ENCODE measurements at places on chromosomes 5 and 9.

DNA sequence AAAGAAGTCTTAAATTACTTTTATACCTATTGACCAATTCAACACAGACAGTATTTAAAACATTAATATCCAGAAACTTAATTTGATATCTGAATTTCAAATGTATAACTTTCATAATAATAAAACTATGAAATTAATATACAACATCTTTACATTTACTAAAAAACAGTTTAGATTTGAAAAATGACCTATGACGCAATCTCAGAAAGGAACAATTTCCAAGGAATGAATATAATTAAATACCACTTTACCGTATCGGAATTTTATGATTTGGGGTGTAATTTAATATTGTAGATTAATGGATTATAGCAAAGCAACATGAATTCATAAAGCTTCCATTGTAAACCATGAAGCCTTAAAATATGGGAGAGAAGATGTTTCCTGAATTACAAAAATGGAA lies 321.5 kb upstream of the TRPM3 start:
- H3K27ac ChIP-seq, result no peak overlapping the region
- ATAC-seq, result no peak
- H3K27me3 ChIP-seq, result peaks cover 30% of the 10 kb centered on the region
- no peaks in the 10 kb centered on the region for H3K4me1 ChIP-seq

GRCh38 chr9:22537721-22538120 lies 91.1 kb downstream of the DMRTA1 start:
- no peak overlapping the region for H3K27ac ChIP-seq
- no peaks in the 10 kb centered on the region for H3K36me3 ChIP-seq
- no peaks in the 10 kb centered on the region for H3K27me3 ChIP-seq
- no peak overlapping the region for H3K4me3 ChIP-seq

DNA sequence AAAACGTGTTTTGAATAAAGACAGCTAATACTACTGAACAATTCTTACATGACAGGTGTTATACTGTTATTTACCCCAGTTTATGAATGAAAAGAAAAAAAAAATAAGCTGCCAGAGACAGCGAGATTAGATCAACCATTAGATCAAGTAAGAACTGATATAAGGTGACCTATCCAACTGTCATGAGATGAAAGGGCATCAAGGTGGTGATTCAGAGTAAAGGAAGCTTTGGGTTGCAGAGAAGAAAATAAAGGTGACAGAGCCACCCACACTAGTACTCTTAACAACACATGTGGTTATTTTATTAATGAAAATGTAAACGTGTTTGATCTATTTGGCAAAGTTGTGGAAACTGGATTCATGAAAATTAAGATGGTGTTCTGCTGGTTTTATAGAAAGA lies 435.2 kb downstream of the GABRG2 start:
- no peak overlapping the region for H3K4me3 ChIP-seq
- no peaks in the 10 kb centered on the region for H3K4me1 ChIP-seq
- ATAC-seq, result no peak
- no peaks in the 10 kb centered on the region for H3K36me3 ChIP-seq
- no peak overlapping the region for H3K27ac ChIP-seq

DNA sequence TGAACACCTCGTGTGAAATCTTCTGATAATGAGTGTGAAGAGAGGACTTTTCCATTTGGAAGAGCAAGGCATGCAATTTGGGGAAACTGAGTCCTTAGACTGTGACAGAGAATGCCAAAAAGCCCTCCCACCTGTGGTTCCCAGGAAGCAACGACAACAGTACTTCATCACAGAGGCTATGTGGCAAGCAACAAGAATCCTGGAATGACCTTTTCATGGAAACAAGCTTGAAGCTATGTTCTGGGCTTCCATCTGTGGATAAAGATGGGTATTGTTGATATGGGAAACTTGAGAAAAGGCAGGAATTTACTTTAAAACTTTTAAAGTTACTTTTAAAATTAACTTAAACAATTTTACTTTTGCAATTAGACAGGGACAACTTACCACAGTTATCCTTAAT lies 131.2 kb upstream of the ANKH start:
- H3K4me3 ChIP-seq, result no peak overlapping the region
- peaks cover 3% of the 10 kb centered on the region for H3K27me3 ChIP-seq
- no peaks in the 10 kb centered on the region for H3K36me3 ChIP-seq

DNA sequence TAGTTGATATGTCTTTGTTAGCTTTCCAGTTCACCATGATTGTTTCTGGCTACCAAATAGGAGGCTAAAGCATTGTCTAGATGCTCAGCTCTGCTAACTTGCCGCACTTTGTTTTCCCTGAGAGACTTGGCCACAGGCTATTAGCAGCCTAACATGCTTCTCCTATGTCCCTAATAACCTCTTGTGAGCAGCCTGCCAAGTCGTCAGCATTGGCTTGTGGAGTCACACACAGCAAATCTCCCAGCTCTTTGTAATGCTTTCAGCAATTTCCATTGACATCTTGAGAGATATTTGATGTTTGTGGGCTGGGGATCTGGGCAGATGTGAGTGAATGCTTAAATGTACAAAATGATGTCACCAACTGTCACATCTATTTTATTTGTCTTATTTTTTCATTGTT lies 346.9 kb downstream of the KDM4C start:
- no peak overlapping the region for H3K4me3 ChIP-seq
- H3K4me1 ChIP-seq, result peaks cover 4% of the 10 kb centered on the region
- peaks cover 76% of the 10 kb centered on the region for H3K36me3 ChIP-seq
- no peak overlapping the region for H3K27ac ChIP-seq

DNA sequence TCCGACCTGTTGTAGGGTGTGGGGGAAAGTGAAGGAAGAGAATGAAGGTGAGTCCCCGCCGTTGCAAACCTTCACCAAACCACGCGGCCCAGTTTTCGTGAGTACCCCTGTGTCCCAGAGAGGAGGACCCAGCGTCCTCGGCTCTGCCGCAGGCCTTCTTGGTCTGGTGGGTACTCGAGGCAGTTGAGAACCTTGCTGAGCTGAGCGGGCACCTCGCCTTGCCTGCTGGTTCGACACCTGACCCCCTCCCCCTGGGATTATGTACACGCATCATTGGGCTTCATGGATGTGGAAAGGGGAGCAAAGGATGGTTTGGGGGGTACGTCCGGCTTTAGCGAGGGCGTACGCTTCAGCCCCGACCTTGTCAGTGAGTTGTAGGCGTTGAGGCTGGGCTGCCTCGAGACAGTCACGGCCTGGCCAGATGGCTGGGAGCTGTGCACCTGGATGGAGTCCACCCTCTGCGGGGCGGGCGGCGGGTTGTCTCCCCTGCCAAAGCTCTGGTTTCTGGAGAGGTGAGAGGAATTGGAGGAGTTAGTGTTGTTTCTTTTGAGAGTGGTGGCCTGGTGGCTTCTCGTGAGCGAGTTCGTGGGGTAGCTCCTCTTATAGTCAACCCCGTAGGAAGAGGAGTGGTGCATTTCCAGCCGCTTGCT lies 128.1 kb downstream of the SEMA6A start:
- no peaks in the 10 kb centered on the region for H3K27me3 ChIP-seq
- H3K36me3 ChIP-seq, result peaks cover 31% of the 10 kb centered on the region
- no peak for ATAC-seq
- H3K27ac ChIP-seq, result no peak overlapping the region
- no peaks in the 10 kb centered on the region for H3K4me1 ChIP-seq

DNA sequence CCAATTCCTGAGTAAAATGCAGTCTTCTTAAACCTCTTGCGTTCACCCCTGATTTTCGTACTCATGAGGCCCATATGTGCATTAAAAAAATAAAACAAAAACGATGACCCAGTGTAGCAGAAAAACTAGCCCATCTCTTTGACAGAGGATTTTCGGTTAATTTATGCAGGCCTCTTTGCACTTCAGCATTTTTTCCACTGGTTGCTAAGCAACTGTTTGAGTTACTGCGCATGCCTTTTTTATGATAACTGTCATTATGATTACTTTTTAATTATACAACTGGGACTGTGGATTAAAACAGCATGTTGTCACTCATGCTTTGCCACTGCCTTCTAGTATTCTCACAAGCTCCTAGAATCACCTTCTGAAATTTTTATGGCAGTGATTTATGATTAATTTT lies 165.0 kb downstream of the SMARCA2 start:
- H3K36me3 ChIP-seq, result peaks cover 45% of the 10 kb centered on the region
- H3K4me1 ChIP-seq, result peaks cover 10% of the 10 kb centered on the region
- H3K27ac ChIP-seq, result peak overlapping the region; percentile 60

DNA sequence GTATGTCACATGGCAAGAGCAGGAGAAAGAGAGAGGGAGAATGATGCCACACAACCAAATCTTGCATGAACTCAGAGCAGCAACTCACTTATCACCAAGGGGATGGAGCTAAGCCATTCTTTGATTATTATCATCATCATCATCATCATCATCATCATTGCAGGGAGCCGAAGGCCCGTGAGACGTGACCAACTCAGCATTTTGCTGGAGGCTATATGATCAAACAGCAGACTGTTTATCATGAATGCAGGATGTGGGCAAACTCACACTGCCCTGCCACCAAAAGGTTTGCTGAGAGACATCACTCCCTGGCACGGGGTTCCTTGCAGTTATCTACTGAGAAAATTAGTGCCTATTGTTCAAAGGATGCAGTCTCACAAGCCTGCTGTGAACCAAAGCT lies 8.6 kb upstream of the ZNF169 start:
- H3K27ac ChIP-seq, result peak overlapping the region; percentile 80
- H3K4me3 ChIP-seq, result peak overlapping the region; percentile 47
- H3K27me3 ChIP-seq, result no peaks in the 10 kb centered on the region
- peaks cover 11% of the 10 kb centered on the region for H3K4me1 ChIP-seq
- H3K36me3 ChIP-seq, result no peaks in the 10 kb centered on the region

DNA sequence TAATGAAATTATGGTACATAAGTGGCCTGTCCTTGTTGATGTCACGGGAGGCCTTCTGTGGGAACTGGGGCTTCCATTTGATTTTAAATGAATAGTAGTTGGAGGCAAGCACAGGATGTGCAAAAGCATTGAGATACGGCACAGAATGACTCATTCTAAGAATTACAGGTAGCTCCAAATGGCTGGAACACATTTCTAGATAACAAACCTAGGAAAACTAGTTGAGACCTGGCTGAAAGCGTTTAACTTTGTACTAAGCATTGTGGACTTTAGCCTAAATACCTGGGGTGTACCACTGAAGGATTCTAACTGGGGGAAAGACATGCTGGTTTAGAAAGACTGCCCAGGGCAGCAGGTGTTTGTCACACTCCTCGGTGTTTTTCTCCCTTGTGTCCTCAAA lies 9.4 kb downstream of the SKP2 start:
- H3K4me1 ChIP-seq, result peaks cover 10% of the 10 kb centered on the region
- ATAC-seq, result no peak
- H3K27me3 ChIP-seq, result no peaks in the 10 kb centered on the region
- H3K27ac ChIP-seq, result no peak overlapping the region
- H3K4me3 ChIP-seq, result no peak overlapping the region

- peak within 1 kb of the TSS; percentile 99 for H3K4me3 ChIP-seq
- peak within 1 kb of the TSS; percentile 91 for H3K27ac ChIP-seq
- peaks cover 6% of the 10 kb centered on the region for H3K4me1 ChIP-seq
- H3K36me3 ChIP-seq, result no peaks in the 10 kb centered on the region
Observed at GRCh38 chr9:19408693-19409400, at the start of gene ACER2. Gene ACER2, plus strand, starts transcription at chr9:19409009. Its CDS starts 76 bp downstream, at chr9:19409085.

DNA sequence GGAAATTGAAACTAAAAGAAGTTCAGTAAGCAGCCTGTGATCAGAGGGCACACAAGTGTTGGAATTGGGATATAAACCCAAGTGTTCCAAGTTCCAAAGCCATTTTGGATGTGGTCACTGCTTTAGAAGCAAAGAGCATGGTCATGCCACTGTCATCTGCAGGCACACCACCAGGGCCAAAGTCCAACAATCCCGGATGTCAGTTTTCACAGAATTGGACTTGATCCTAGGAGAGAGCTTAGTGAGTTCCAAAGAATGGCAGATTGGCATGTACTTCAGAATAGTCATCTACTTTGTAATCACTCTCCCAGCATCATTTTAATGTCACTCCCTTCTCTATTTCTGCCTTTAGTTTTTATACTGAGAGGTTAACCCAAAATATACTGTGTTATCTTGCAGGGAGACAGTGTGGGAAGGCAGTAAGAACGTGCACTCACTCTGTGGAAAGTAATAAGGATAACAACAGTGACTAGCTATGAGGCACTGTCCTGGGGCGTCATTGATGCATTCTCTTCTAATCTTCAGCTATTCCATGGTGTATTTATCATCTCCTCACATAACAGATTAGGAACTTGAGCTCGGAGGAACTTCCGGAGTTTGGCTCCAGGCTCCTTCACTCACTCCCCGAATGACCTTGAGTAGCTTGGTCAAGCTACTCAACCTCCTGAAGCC lies 388.0 kb downstream of the ACTL7B start:
- H3K27ac ChIP-seq, result no peak overlapping the region
- no peak overlapping the region for H3K4me3 ChIP-seq
- no peaks in the 10 kb centered on the region for H3K4me1 ChIP-seq
- no peak for ATAC-seq
- peaks cover 7% of the 10 kb centered on the region for H3K27me3 ChIP-seq

GRCh38 chr5:80055491-80056170 lies 20.5 kb downstream of the THBS4 start:
- no peak overlapping the region for H3K27ac ChIP-seq
- H3K4me1 ChIP-seq, result no peaks in the 10 kb centered on the region
- peaks cover 4% of the 10 kb centered on the region for H3K27me3 ChIP-seq
- ATAC-seq, result no peak

- no peak overlapping the region for H3K4me3 ChIP-seq
- H3K27ac ChIP-seq, result no peak overlapping the region
- no peaks in the 10 kb centered on the region for H3K27me3 ChIP-seq
- ATAC-seq, result no peak
Observed at GRCh38 chr9:69472101-69472620, 147.1 kb downstream of the ENTREP1 start.

DNA sequence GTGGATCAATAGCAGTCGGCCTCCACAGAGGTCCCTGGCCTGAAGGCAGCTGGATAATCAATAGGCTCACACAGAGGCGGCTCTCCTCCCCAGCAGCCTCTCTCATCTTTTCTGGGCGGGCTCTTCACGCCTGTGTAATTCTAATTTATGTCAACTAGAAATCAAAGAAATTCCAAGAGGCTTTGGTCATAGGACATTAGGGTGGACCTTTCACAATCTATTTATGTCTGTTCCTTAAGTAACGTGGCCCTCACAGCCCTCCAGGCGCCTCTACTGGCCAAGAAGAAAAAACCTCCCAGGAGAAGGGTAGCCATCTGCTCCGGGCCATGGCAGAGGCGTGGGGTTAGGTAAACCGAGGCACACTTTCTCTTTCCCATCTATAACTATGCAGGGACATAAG lies 205.1 kb upstream of the EFNA5 start:
- no peak overlapping the region for H3K27ac ChIP-seq
- H3K27me3 ChIP-seq, result no peaks in the 10 kb centered on the region
- H3K4me1 ChIP-seq, result peaks cover 4% of the 10 kb centered on the region
- no peak for ATAC-seq

DNA sequence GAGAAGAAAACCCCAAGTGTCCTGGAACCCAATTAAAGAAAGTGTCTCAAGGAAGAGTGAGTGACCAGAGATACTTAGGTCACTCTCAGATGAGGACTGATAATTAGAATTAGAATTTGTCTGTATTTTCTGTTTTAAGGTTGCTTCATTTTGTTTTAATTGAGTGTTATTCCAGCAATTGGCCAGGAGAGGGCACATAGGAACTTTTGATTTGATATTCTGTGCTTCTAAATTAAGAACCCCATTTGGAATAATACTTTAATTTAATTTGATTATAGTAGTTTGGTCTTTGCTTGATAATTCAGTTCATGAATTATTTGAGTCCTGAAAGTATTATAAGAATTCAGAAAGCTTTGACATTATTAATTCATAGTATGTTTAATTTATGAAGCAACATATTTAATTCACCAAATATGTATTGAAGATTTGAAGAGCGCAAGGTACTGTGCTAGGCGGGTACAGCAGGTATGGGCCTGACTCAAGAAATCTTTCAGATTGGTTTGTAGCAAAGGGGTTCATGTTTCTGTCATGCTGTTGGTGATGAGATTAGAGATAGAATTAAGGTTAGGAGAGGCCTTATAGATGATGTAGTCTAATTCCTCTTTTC lies 4.9 kb downstream of the MRPL22 start:
- H3K36me3 ChIP-seq, result peaks cover 56% of the 10 kb centered on the region
- H3K4me3 ChIP-seq, result no peak overlapping the region
- peaks cover 29% of the 10 kb centered on the region for H3K4me1 ChIP-seq
- H3K27ac ChIP-seq, result no peak overlapping the region
- ATAC-seq, result no peak
- no peaks in the 10 kb centered on the region for H3K27me3 ChIP-seq

Data from activated T-helper 17 cell treated with anti-CD3 and anti-CD28 coated beads, Interleukin-2, amount 50 U/mL, for 72 hours (primary cell).